ENCODE measurements at places on chromosomes 2 and 18.

- no peak for DNase-seq
These were observed 37.5 kb upstream of the SEMA4C start for GRCh38 chr2:96907115-96908041.

DNA sequence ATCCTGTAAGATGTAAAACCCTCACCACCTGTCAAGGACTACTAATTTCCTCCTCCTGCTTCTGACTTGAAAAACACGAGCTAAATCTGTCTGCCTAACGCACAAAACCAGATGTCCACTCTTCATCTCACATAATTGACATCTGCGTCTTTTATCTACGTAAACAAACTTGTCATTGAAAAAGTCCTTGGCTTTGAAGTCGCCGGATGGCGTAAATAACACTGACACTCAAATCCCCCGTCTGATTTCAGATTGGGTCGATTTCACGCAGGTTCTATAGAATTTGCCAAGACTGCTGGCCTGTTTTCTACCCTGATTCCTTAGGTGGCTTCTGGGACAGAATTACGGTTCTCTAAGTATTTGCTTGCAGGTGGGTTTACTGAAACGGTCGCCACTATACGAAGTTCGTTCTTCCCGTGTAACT lies 539 bp upstream of the MOB4 start:
- no peak for DNase-seq

- DNase-seq, result no peak
These were observed 41.8 kb downstream of the PTGR3 start for GRCh38 chr18:75167137-75167536.

DNA sequence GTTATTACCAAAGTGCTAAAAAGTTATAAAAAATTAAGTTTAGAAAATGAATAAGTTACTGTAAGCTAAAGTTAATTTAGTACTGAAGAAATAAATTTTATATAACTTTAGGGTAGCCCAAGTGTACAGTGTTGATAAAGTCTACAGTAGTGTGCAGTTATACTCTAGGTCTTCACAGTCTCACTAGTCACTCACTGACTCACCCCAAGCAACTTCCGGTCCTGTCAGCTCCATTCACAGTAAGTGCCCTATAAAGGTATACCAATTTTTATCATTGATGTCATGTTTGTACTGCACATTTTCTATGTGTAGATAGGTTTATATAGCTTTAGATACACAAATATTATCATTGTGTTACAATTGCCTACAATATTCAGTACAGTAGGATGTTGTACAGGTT lies 518.3 kb upstream of the PIK3C3 start:
- no peak for DNase-seq

Data from activated CD8-positive, alpha-beta memory T cell treated with anti-CD3 and anti-CD28 coated beads for 48 hours (primary cell).